ENCODE measurements at places on chromosomes 6 and 20.

GRCh38 chr20:9454791-9455190 is 59.6 kb upstream of the LAMP5 start:
- DNase-seq = no peak

- no peak for DNase-seq
These were observed 8.5 kb downstream of the GMEB2 start for GRCh38 chr20:63618291-63618980.

DNA sequence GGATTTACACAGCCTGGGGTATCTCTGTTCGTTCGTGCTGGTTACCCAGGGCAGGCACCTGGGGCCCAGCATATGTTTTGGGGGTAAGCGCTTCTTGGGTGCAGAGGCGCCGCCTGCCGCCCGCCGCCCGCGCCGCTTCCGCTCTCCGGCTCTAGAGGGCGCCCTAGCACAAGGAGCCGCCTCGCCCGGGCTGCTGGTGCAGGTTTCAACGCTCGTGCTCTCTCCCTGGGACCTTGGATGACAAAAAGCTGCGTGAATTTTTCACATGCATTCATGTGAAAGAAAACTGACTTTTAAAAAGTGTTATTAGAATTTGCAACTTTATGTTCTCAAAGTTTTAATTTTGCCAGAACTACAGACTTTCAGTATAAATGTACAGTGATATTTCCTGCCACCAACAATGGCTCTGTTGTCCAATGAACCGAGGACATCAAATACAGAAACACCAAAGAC is 32.5 kb downstream of the PRR18 start:
- peak; percentile 72 for DNase-seq

GRCh38 chr20:11296951-11297350 is 620.7 kb upstream of the BTBD3 start:
- DNase-seq = no peak

DNA sequence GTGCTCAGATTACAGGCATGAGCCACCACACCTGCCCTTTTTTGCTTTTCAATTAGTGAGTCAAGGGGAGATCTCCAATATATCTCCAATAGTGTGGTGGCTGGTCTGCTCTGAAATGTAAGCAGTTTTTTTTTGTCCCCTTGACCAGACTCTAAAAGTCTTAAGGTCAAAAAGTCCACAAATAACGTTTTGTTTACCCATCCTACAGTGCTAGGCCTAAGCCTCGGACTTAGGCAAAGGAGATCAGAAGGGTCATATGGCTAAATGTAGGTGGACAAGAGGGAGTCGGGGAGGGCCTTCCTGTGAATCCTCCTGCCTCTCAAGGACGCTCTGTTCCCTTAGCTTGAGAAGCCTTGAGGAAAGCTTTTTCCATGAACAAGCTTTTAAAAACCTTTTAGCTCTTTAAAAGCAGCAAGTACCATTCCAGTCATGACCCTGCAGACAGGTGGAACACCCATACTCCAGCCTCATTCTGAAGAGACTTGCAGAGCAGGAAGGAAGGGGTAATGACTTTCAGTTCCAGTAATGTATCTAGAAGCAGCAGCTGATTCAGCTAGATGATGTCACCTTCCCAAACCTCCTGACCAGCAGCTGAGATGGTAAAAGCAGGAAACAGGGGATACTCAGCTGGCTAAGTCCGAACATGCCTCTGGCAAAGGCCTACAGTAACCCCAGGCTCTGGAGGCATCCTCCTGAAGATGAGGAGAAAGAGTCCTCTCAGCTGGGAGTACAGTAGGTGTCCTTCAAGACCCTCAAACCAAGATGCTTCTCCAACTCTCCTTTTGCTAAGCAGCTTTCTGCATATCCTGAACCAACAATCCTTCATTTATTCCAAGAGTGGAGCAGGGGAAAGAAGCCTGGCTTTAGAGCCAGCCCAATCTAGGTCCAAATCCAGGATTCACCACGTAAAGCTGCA is 23.6 kb downstream of the BCL2L1 start:
- no peak for DNase-seq

- no peak for DNase-seq
These were observed 118.3 kb downstream of the SLX4IP start for GRCh38 chr20:10553326-10553984.

DNA sequence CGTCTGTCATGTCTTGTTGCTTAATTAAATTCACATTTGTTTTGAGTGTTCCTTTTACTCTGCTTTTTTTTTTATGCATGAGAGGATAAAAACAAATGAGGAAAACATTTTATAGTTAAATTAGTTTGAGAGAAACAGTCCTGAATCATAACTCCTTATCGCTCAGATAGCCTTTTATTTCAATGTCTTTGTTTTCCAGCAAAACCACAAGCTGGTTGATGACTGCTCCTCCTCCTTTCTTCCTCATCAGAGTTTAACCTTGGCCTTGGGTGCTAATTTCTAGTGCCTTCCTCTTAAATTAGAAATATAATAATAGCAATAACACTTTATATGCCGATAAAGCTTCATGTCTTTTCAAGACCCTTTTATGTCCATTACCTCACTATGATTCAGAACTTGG is 3.1 kb downstream of the NOX3 start:
- no peak for DNase-seq

GRCh38 chr20:57243480-57244220 is 22.8 kb downstream of the BMP7 start:
- DNase-seq = no peak

GRCh38 chr20:20795721-20796120 is 83.3 kb upstream of the RALGAPA2 start:
- DNase-seq = no peak

DNA sequence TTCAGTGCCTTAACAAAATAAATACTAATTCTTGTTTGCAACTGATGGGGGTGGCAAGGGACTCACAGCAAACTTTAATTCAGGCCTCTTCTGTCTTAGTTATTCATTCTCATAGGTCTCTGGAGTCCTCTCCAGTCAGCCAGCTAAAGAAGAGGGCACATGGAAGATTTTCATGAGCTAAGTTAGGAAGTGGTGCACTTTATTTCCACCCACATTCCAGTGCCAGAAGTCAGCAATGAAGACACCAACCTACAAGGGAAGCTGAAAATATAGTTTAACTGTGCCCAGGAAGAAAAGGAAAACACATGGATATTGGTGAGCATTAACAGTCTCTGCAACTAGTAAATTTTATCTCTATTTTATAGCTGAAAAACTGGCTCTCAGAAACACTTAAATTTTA is 16.7 kb upstream of the IRAK1BP1 start:
- DNase-seq = no peak

- no peak for DNase-seq
These were observed 200.3 kb downstream of the EYA4 start for GRCh38 chr6:133441491-133441890.

DNA sequence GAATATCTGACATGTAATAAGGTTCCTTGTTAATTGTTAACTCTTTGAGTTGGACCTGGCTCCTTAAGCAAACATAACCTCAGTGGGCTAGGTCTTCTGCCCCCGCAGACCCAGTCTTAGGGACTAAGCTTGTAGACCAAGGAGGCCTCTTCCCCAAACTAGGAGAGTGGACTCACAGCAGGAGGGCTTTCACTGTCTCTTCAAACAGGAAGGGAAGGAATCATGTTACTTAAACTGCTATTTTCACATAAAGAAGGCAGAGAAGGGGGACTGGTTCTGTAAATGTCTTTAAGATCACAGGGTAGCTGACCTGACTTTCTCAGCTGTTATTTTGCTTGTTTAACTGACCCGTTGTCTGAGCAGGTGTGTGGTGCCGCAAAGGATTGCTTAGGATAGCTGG is 34.9 kb upstream of the PRDM1 start:
- DNase-seq = no peak

- no peak for DNase-seq
These were observed 108.9 kb upstream of the STXBP5 start for GRCh38 chr6:147095316-147095715.
